Thyroid gland (tissue), 4 donors: ENCODE measurements at places on chromosomes 6 and 20.
A peak's percentile ranks its signal among the peaks of the same experiment; 100 is the strongest.

DNA sequence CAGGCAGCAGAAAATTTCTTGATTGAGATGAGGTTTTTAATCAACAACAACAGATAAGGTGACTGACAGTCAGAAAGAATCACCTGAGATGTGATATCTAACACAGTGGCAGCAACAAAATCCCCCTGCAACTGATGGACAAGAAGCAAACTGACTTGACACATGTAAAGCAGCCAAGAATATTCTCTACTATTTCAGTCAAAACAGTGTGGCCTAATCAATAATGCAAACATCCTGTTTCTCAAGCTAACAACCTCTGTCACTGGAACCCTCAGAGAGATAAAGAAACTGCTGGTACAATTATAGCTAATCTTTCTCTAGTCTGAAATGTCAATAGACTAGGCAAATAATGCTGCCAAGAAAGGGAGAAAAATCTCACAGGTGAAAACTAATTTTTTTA lies 4.6 kb upstream of the CGA start:
- H3K27ac ChIP-seq: no peak overlapping the region
- H3K36me3 ChIP-seq: no peaks in the 10 kb centered on the region
- H3K4me1 ChIP-seq: no peaks in the 10 kb centered on the region

GRCh38 chr6:143677577-143677890 lies 231 bp upstream of the PHACTR2 start:
- H3K27me3 ChIP-seq: no peaks in the 10 kb centered on the region
- peak overlapping the region; percentile 94 for H3K4me3 ChIP-seq
- DNase-seq: no peak
- H3K27ac ChIP-seq: peak overlapping the region; percentile 96

DNA sequence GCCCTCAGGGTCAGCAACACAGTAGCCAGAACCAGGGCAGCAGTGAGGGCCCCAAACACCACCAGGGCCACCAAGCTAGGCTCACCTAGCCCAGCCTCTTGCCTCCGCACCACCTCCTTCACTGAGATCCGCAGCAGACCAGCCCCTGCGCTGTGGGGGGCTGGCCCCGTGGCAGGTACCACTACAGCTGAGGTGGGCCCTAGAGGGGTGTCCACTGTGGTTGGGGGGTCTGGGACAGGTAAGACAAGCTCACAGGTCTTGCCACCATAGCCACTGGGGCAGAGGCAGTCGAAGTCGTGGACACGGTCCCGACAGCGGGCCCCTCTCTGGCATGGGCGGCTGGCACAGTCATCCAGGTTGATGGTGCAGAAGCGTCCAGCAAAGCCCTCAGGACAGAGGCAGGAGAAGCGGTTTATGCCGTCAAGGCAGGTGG lies 4.6 kb downstream of the DLK2 start:
- peaks cover 57% of the 10 kb centered on the region for H3K36me3 ChIP-seq
- H3K27me3 ChIP-seq: no peaks in the 10 kb centered on the region
- DNase-seq: no peak
- no peak overlapping the region for H3K27ac ChIP-seq

GRCh38 chr6:15443119-15443830 lies 197.4 kb downstream of the JARID2 start:
- H3K36me3 ChIP-seq: no peaks in the 10 kb centered on the region
- no peaks in the 10 kb centered on the region for H3K27me3 ChIP-seq
- no peak for DNase-seq
- no peak overlapping the region for H3K4me3 ChIP-seq
- no peak overlapping the region for H3K27ac ChIP-seq
- peaks cover 19% of the 10 kb centered on the region for H3K4me1 ChIP-seq

- H3K27ac ChIP-seq: no peak overlapping the region
- no peaks in the 10 kb centered on the region for H3K27me3 ChIP-seq
- no peak overlapping the region for H3K4me3 ChIP-seq
- DNase-seq: no peak
- no peaks in the 10 kb centered on the region for H3K4me1 ChIP-seq
These were observed 757.1 kb upstream of the SLC35B3 start for GRCh38 chr6:9192405-9192909.
